ENCODE measurements at places on chromosomes 4 and X. TPM values are rescaled to one million over a fixed set of nuclear protein-coding genes. Genes with fewer than 3 reads are reported as not detected.

DNA sequence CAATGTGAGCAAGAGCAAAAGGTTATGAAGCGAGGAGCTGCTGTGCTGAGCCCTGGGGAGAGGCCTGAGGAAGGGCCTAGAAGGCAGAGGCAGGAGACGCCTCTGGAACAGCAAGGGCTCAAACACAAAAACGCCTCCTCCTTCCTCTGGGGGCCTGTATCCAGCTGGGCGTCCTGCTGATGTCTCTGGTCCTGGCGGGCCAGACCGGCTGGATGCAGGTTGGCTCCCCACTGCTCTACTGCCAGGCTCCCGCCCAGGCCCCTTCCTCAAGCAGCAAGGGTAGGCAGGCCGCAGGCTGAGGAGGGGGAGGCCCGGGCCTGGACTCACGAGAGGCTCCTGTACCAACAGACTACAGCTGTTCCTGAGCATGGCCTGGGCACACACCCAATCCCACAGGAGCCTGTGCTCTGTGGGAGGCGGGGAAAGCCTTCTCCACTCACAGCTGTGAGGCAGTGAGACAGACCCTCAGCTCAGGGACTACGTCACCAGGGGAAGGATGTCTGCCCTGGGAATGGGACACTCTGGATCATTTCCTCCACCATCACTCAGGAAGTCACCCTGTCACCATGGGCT is 2.3 kb downstream of the HAUS7 start:
- DNase-seq = no peak
- H3K4me1 ChIP-seq = no peaks in the 10 kb centered on the region
- no peak overlapping the region for H3K27ac ChIP-seq
- H3K4me3 ChIP-seq = no peak overlapping the region

GRCh38 chr4:123606946-123607542 is 210.4 kb downstream of the SPRY1 start:
- no peaks in the 10 kb centered on the region for H3K4me1 ChIP-seq
- no peak for DNase-seq
- no peak overlapping the region for H3K27ac ChIP-seq
- no peaks in the 10 kb centered on the region for H3K27me3 ChIP-seq

DNA sequence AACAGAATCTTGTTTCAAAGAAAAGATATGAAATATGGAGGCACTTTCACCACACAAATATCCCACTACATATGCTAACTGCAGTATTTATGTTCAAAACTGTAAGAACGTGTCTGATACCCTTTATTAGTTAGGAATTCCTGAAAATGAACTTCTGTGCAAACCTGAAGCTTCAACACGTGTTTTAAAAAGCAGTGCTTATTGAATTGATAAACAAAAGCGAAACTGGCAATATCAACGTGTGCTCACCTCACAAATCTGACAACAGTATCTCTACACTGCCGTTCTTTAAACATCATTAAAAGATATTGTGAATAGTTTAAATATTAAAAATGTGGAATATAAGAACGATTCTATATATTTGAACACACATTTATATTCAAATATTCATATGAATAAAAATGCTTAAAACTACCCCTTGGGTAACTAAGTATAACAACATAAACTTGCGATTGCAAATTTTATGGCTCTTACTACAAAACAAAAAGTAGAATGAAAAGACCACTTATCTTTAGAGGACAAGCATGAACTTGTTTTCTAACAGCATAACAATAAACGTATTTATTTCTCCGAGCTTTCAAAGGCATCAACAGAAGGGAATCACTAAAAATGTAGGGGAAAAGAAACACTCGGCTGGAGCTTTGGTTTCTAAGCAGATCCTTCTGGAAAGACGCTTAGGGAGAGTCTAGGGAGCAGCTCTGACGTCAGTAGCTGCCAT is at the start of gene LRP2BP:
LRP2BP (minus strand) TSS at position 687 of the 718 bp plus-strand sequence. CDS start 17,738 bp downstream, outside the sequence.
- no peaks in the 10 kb centered on the region for H3K27me3 ChIP-seq
- H3K4me3 ChIP-seq = peak within 1 kb of the TSS; percentile 87
- H3K36me3 ChIP-seq = no peaks in the 10 kb centered on the region
- peak within 1 kb of the TSS; percentile 100 for H3K27ac ChIP-seq
- peaks cover 2% of the 10 kb centered on the region for H3K4me1 ChIP-seq

DNA sequence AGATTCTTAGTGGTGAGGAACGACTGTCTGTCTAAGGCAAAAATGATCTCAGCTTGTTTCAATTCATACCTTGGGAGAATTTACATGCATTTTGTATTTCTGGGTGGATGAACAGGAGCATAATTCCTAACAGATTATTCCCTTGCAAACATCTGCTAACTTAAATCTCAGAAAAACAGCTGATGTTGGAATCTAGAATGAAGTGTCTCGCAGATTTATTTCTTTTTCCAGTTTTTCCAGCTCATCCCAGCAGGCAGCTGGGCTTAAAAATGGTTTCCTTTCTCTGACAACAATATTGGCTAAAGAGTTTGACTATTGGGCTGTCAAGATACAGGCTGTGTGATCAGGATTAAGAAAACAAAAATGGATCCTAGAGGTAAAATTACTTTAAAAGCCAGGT is 1.1 kb downstream of the LNX1 start:
- DNase-seq = no peak
- no peaks in the 10 kb centered on the region for H3K36me3 ChIP-seq
- H3K27me3 ChIP-seq = no peaks in the 10 kb centered on the region
- no peak overlapping the region for H3K27ac ChIP-seq
- no peaks in the 10 kb centered on the region for H3K4me1 ChIP-seq

GRCh38 chr4:139575072-139575471 is 19.1 kb upstream of the SETD7 start:
- no peaks in the 10 kb centered on the region for H3K36me3 ChIP-seq
- DNase-seq = no peak
- H3K4me1 ChIP-seq = no peaks in the 10 kb centered on the region

DNA sequence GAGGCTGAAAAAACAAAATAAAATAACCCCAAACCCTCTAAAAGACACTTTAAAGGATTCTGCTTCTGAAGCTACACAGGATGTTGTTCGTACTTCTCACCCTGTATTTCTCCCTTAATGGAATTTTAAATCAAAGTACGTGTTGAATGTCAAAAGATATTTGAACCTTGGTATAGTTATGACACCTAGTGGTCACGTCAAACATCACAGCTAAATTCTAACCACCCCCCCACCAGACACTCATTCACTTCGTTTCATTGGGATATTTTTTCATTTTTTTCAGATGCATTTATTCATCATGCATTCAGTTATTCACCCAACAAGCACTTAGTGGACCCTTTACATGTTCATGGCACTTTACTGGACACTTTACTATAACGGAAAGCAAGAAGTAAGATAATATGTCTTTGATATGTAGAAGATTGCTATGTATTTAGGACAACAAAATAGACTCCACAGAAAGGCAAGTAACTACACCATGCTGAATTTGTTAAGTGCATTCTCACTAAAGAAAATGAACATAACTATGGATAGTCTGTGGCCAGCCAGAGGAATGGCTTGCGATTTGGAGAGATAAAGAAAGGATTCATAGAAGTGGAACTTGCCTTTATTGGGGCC is 62.5 kb upstream of the GPR174 start:
- no peaks in the 10 kb centered on the region for H3K36me3 ChIP-seq
- no peak overlapping the region for H3K4me3 ChIP-seq
- H3K27me3 ChIP-seq = no peaks in the 10 kb centered on the region

DNA sequence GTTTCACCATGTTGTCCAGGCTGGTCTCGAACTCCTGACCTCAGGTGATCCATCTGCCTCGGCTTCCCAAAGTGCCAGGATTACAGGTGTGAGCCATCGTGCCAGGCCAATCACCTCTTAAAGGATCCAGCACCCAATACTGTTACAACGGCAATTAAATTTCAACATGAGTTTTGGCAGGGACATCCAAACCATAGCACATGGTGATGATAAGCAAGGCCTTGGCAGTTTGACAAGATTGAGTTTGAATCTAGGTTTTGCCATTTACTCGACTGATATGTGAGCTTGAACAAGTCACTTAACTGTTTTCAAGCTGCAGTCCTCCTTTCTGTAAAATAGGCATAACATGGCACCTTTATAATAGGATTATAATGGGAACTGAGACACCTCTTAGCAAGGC is 84.1 kb downstream of the GPR82 start:
- no peaks in the 10 kb centered on the region for H3K27me3 ChIP-seq
- H3K4me1 ChIP-seq = no peaks in the 10 kb centered on the region
- H3K4me3 ChIP-seq = no peak overlapping the region
- no peak overlapping the region for H3K27ac ChIP-seq
- no peaks in the 10 kb centered on the region for H3K36me3 ChIP-seq
- DNase-seq = no peak

- H3K4me1 ChIP-seq = no peaks in the 10 kb centered on the region
- H3K4me3 ChIP-seq = no peak overlapping the region
- no peak for DNase-seq
- no peak overlapping the region for H3K27ac ChIP-seq
- H3K27me3 ChIP-seq = no peaks in the 10 kb centered on the region
Measured at GRCh38 chrX:21373001-21373400, 1.2 kb upstream of the CNKSR2 start.

DNA sequence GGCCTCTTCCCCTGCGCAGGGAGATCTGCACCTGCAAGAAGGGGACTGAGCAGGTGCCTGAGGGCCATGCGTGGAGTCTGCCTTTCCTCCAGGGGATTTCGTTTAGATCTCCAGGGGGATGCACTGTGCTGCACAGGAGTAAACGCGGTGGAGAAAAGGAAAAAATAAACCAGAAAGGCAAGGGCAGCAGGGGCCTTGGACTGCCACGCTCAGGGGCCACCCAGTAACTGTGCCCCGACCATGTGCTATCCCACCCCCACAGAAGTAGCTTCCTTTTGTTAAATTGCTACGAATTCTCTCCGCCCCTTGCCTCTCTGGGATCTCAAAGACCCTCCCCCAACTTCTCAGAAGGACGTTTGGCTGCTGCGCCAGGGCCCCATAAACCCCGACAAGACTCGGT is 17.2 kb upstream of the HMX1 start:
- H3K27me3 ChIP-seq = peaks cover 9% of the 10 kb centered on the region
- H3K4me3 ChIP-seq = no peak overlapping the region
- no peak for DNase-seq
- no peaks in the 10 kb centered on the region for H3K36me3 ChIP-seq
- no peaks in the 10 kb centered on the region for H3K4me1 ChIP-seq

- no peaks in the 10 kb centered on the region for H3K27me3 ChIP-seq
- DNase-seq = no peak
- H3K4me3 ChIP-seq = peak overlapping the region; percentile 78
- H3K36me3 ChIP-seq = no peaks in the 10 kb centered on the region
- peaks cover 20% of the 10 kb centered on the region for H3K4me1 ChIP-seq
Measured at GRCh38 chr4:82899374-82900065, 1.0 kb upstream of the THAP9 start.

The IL3RA gene
- 71.9 TPM for total RNA-seq

The TRPC5OS gene
- total RNA-seq = not detected

The UTP14A gene
- total RNA-seq = 1.1 TPM

The NPFFR2 gene
- total RNA-seq = not detected

The ARR3 gene
- not detected for total RNA-seq

The ENPEP gene
- total RNA-seq = 1.7 TPM

The DUSP21 gene
- not detected for total RNA-seq

The TRIM61 gene
- not detected for total RNA-seq

The TRAM1L1 gene
- 0.43 TPM for total RNA-seq

All from ascending aorta (tissue), 2 donors.